ENCODE measurements at places on chromosomes 13 and 19. TPM values are rescaled to one million over a fixed set of nuclear protein-coding genes. Genes with fewer than 3 reads are reported as not detected.

DNA sequence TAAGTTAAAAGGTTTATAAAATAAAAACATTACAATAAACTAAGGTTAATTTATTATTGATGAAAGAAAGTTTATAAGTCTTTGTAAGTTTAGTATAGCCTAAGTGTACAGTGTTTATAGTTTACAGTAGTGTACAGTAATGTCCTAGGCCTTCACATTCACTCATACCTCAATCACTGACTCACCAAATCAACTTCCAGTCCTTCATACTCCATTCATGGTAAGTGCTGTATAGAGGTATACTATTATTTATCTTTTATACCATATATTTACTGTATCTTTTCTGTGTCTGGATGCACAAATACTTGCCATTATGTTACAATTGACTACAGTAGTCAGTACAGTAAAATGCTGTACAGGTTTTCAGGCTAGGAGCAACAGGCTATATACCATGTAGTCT is 490.0 kb downstream of the GPC6 start:
- DNase-seq = no peak
- H3K27me3 ChIP-seq = peaks cover 1% of the 10 kb centered on the region
- H3K4me3 ChIP-seq = no peak overlapping the region
- H3K36me3 ChIP-seq = no peaks in the 10 kb centered on the region

IGFL2 gene
- not detected for total RNA-seq

- H3K4me1 ChIP-seq = peaks cover 5% of the 10 kb centered on the region
- no peak overlapping the region for H3K4me3 ChIP-seq
- H3K27ac ChIP-seq = no peak overlapping the region
- no peaks in the 10 kb centered on the region for H3K27me3 ChIP-seq
- DNase-seq = no peak
Measured at GRCh38 chr13:30529085-30529834, 63.5 kb upstream of the HMGB1 start.

GRCh38 chr19:43782311-43782660 is 1.5 kb upstream of the KCNN4 start:
- peak overlapping the region; percentile 92 for H3K27ac ChIP-seq
- H3K4me1 ChIP-seq = peaks cover 53% of the 10 kb centered on the region
- H3K36me3 ChIP-seq = peaks cover 23% of the 10 kb centered on the region
- no peaks in the 10 kb centered on the region for H3K27me3 ChIP-seq
- DNase-seq = no peak
- peak overlapping the region; percentile 33 for H3K4me3 ChIP-seq

GRCh38 chr19:10552510-10553053 is 8.9 kb downstream of the ATG4D start:
- DNase-seq = peak; percentile 46
- peaks cover 37% of the 10 kb centered on the region for H3K36me3 ChIP-seq
- H3K4me3 ChIP-seq = no peak overlapping the region
- peak overlapping the region; percentile 92 for H3K27ac ChIP-seq

SPRED3 gene
- total RNA-seq = 5.5 TPM

DNA sequence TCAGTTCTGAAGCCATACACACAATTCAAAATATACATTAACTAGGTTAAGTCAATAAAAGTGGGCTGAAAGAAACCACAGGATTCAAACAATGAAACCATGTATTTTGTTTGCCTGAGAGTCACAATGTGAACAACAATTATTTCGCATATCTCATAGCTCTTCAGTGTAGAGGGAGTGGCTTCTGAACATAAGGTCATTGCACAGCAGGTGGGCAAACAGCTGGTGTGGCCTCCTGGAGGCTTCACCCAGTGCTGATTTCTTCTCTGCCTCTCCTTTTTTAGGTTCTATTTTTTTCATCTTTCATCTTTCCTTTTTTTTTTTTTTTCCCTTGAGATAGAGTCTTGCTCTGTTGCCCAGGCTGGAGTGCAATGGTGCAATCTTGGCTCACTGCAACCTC is 40.4 kb upstream of the ZNF254 start:
- peaks cover 3% of the 10 kb centered on the region for H3K4me1 ChIP-seq
- H3K36me3 ChIP-seq = peaks cover 48% of the 10 kb centered on the region
- DNase-seq = no peak

DNA sequence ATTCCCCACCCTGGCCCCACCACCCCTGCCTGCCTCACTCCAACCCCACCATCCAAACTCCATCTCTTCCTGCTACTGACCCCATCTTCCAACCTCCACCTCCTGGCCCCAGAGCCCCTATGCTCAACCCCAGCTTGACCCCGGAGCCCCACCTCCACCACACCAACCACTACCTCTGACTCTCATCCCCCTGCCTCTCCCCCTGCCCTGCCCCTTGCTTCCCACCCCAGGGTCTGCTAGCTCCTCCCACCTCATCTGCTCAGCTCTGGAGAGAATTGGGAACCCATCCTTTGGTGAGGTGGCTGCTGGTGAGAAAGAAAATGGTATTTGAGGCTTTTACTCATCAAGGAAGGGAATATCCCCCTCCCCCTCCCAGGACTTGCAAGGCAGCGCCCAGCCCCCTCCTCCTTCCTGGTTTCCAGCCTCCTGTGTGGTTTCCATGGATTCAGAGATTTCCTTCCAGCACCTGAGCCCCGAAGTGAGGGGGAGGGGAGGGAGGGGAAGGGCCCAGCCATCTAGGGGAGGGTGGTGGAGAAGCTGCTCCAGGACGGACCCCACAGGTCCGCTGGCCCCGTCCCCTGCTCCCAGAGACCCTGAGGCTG is 11.4 kb upstream of the PEPD start:
- DNase-seq = no peak
- H3K36me3 ChIP-seq = no peaks in the 10 kb centered on the region
- H3K4me1 ChIP-seq = no peaks in the 10 kb centered on the region
- H3K27ac ChIP-seq = no peak overlapping the region
- H3K27me3 ChIP-seq = peaks cover 12% of the 10 kb centered on the region

DNA sequence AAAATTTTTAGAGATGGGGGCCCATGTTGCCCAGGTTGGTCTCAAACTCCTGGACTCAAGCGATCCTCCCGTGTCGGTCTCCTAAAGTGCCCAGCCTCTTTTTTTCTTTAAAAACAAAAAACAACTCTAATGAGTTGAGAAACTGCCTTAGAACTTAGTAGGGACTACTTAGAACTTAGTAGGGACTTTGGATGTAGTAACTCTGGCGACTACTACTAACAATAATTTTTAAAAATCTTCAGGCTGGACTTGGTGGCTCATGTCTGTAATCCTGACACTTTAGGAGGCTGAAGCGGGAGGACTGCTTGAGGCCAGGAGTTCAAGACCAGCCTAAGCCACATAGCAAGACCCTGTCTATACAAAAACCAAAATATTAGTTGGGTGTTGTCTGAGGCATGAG is 515 bp upstream of the C19orf67 start:
- peaks cover 17% of the 10 kb centered on the region for H3K36me3 ChIP-seq
- H3K4me1 ChIP-seq = peaks cover 19% of the 10 kb centered on the region
- H3K4me3 ChIP-seq = no peak overlapping the region
- DNase-seq = no peak

GRCh38 chr19:29247872-29248271 is 34.9 kb upstream of the UQCRFS1 start:
- H3K27me3 ChIP-seq = peaks cover 16% of the 10 kb centered on the region
- no peak overlapping the region for H3K27ac ChIP-seq
- H3K36me3 ChIP-seq = no peaks in the 10 kb centered on the region
- H3K4me1 ChIP-seq = no peaks in the 10 kb centered on the region

- no peak overlapping the region for H3K27ac ChIP-seq
- no peak overlapping the region for H3K4me3 ChIP-seq
- no peaks in the 10 kb centered on the region for H3K36me3 ChIP-seq
- H3K27me3 ChIP-seq = no peaks in the 10 kb centered on the region
- H3K4me1 ChIP-seq = no peaks in the 10 kb centered on the region
- no peak for DNase-seq
Measured at GRCh38 chr19:48340995-48341394, 15.6 kb downstream of the EMP3 start.

DNA sequence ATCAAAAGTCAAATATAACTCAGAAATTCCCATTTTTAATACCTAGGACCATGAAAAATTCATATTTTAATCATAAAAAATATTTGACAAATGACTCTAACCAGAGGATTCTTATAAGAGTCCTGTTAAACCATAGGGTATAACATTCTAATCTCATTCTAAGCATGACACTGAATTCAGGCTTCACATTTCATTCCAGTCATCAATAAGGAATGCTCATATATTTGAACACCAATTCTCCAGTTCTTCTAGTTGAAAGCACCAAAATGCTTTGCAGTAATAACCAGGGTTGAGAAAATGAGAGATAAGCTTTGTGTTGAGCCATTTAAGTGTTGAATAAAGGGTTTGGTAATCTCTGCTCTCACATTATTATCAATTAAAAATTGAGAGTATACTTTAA is 147.5 kb downstream of the VWA8 start:
- peaks cover 29% of the 10 kb centered on the region for H3K36me3 ChIP-seq
- no peak for DNase-seq
- H3K4me1 ChIP-seq = peaks cover 11% of the 10 kb centered on the region

GRCh38 chr13:109403012-109403421 is 383.4 kb downstream of the IRS2 start:
- DNase-seq = no peak
- H3K27me3 ChIP-seq = peaks cover 10% of the 10 kb centered on the region
- no peaks in the 10 kb centered on the region for H3K4me1 ChIP-seq

- peaks cover 12% of the 10 kb centered on the region for H3K27me3 ChIP-seq
- no peaks in the 10 kb centered on the region for H3K4me1 ChIP-seq
- no peak for DNase-seq
- no peak overlapping the region for H3K27ac ChIP-seq
- no peak overlapping the region for H3K4me3 ChIP-seq
Measured at GRCh38 chr19:5349041-5349440, 8.4 kb upstream of the PTPRS start.

DNA sequence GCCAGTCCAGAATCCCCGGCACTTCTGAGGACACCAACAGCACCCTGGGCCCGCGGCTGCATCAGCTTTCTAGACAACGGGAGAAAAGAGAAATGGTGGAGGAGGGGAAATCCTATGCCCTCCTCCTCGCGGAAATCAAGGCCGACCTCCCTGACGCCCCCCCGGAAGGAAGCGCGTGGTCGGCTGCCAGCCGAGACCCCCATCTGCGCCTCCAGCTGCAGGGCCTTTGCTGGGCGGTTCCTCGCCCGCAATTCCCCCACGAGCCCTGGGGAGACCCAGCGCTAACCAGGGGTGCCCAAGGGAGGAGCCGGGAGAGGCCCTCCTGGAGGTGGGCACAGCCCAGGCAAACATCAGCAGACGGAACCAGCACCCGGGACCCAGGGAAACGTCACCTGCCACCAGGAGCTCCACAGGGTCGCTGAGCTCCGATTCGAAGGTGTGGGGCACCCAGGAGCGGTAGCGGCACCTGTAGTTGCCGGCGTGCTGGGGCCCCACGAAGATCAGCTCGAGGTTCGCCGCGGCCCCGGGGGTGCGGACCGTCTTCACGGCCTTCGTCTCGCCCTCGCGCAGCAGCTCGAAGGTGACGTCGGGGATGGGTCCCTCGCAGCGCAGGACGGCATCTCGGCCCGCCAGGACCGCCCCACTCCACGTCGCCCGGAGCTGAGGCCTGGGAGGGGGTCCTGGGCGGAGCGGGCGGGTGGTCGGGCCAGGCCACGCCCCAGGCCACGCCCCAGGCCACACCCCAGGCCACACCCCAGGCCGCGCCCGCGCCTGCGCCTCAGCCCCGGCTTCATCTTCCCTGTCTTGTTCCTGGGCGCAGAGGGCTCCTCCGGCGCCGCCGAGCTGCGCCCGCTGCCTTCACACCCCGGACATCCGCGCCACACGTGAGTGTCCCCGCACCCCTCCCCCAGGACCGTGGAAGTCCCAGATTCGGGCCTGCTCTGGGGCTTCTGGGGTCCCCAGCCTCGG is 6.0 kb downstream of the A1BG start:
- peaks cover 4% of the 10 kb centered on the region for H3K36me3 ChIP-seq
- peaks cover 21% of the 10 kb centered on the region for H3K4me1 ChIP-seq
- peak; percentile 74 for DNase-seq
- H3K27ac ChIP-seq = peak overlapping the region; percentile 42

BEST2 gene
- not detected for total RNA-seq

GRCh38 chr19:17447704-17448130 is 751 bp downstream of the TMEM221 start:
- DNase-seq = no peak
- H3K27ac ChIP-seq = no peak overlapping the region
- no peak overlapping the region for H3K4me3 ChIP-seq
- peaks cover 12% of the 10 kb centered on the region for H3K4me1 ChIP-seq
- peaks cover 11% of the 10 kb centered on the region for H3K27me3 ChIP-seq

DNA sequence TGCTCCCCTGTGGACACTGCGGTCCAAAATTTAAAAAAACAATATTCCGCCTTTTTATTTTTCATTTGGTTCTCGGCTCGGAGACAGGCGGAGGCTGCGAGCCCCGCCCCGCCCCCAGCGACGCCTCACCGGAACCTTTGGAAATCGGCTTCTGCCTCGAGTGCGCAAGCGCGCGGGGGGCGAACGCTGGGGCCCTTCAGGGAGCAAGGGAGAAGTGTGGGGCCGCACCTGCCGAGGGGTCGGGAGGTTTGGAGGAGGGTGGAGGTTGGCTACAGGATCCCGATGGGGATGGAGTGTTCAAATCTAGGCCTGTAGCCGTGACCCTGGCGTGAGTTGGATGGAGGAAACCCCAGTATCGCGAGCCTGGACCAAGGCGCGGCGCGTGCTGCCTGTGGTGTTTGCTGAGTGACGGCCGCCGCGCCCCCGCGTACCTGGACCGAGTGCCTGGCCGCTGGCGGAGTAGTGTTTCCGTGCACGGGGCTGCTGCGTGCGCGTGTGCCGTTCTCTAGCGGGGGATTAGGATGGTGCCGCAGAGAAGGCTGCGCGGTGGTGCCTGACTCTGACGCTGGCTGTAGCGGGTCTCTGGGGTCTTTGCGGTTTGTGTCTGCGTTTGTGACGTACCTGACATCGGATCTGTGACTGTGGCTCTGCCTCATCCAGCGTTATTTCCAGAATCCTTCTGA is 565 bp upstream of the ZFP30 start:
- peaks cover 19% of the 10 kb centered on the region for H3K36me3 ChIP-seq
- DNase-seq = peak; percentile 90
- H3K4me3 ChIP-seq = peak overlapping the region; percentile 91

DNA sequence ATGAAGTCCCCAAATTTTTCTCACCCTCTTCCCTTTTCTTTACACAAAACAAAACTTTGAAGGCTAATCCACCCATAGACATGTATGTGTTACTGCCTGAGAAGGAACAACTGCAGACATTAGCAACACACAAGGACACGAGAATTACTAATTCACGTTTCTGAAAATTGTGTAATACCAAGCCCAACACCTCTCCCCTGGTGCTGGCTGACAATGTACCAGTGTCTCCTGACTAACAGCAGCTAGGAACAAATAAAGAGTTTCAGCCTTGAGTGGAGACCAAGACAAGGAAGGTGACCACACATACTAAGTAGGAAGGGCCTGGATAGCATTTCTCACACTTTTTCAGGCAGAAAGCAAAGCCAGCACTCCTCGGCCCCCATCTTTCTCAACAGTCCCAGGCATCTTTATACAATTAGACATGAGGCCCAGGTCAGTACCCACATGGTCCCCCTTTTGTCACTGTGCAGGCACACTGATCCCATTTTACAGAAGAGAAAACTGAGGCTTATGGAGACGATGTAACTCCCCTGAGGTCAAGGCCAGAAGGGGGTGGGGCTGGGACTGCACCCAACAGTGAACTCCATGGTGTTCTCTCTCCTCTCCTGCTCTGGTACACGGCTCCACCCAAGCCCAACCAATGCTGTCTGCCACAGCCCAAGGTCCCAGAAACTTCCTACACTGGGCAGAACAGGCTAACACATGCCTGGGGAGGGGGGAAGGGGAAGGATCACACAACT is 8.7 kb downstream of the BRD4 start:
- peaks cover 89% of the 10 kb centered on the region for H3K4me1 ChIP-seq
- no peaks in the 10 kb centered on the region for H3K27me3 ChIP-seq
- peak overlapping the region; percentile 79 for H3K27ac ChIP-seq

HIPK4 gene
- not detected for total RNA-seq

- H3K36me3 ChIP-seq = no peaks in the 10 kb centered on the region
- H3K27ac ChIP-seq = no peak overlapping the region
- no peaks in the 10 kb centered on the region for H3K27me3 ChIP-seq
- no peaks in the 10 kb centered on the region for H3K4me1 ChIP-seq
- DNase-seq = no peak
Measured at GRCh38 chr13:112653071-112653470, 36.8 kb upstream of the ATP11A start.
